Calu3 (cell line): ENCODE measurements at places on chromosomes 1 and 21. TPM values are rescaled to one million over a fixed set of nuclear protein-coding genes. Genes with fewer than 3 reads are reported as not detected.
A peak's percentile ranks its signal among the peaks of the same experiment; 100 is the strongest.

Gene HHAT
- 5.5 and 5.8 TPM in 2 replicates for total RNA-seq

Gene HPCAL4
- not detected in 2 replicates for total RNA-seq

Gene MROH7
- total RNA-seq: 0.61 and 0.71 TPM in 2 replicates

Gene ADAMTS5
- not detected in 2 replicates for total RNA-seq

Gene S100A9
- total RNA-seq: 5.0 and 10.6 TPM in 2 replicates

Gene MCOLN3
- total RNA-seq: 12.4 and 14.1 TPM in 2 replicates

Gene EPHB2
- 15.6 and 19.3 TPM in 2 replicates for total RNA-seq

DNA sequence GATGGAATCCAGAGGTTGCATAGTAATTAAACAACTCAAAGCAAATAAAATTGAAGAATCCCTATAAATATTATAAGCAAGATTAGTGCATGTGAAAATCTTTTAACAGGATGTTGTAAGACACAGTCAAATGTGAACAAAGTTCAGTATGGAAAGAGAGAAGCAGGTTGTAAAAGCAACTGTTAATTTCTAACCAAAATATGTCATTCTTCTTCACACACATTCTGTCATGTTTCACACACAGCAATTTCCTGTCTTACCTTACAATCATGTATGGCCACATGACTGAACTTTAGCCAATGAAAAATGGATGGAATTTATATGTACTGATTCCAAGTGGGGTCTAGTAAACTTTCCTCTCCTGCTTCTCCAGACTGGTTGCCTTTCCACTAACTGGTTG is 527.7 kb upstream of the TMPRSS15 start:
- no peak for DNase-seq

- DNase-seq: no peak
These were observed 51.7 kb upstream of the DUSP10 start for GRCh38 chr1:221793439-221794078.

DNA sequence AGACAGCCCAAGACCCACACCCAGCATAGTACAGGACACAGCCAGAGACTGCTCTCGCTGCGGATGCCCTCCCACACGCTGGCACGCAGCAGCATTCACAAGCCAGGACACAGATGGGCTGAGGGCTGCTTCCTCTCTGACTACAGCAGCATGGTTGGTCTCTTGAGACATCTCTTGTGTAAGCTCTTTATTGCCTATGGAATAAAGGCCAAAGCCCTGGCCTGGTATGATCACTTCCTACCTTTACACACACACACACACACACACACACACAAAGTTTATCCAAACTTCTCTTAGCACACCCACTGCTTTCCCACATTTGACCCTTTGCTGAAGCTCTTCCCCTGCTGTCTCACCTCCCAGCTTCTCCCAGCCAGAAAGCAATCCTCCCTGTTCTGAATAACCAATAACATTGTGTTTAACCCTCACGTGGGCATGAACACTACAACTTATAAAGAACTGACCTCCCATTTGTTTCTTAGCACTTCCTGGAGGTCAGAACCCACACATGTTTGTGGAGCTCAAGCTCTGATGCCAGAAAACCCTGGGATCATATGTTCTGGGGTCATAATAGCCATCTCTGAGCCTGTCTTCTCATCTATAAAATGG is 1.2 kb upstream of the LUZP1 start:
- no peak for DNase-seq

GRCh38 chr1:64100791-64101190 is 102.6 kb upstream of the UBE2U start:
- DNase-seq: no peak

DNA sequence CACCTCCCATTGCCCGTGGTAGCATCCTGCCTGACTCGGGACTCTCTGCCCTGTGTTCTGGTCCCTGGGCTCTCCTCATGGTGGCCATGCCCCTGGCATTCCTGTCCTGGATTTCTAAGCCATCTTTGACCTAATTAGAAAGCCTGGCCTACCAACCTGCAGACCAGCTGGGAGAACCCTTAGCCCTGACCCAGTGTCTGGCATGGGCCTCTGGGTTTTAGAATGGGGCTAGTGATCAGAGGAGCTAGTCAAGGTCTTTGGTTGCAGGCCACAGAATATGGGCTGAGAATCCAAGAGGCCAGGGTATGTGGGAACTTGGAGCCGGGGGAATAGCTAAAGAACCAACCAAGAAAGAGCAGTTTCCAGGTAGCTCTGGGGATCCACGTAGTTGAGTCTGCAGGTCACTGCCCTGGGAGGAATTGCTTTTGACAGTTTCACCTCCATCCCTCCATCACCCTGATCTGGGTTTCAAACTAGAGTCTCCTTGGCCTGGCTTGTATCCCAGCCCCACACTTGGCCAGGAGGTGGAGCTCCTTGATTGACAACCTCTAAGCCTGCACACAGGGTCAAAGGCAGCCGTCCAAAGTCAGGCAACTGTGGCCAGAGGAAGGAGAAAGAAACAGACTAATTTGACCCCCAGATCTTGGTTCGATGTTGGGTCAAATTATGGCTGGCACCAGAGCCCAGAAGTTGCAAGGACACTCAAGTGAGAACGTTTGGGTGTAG is 54.7 kb upstream of the ABCG1 start:
- DNase-seq: peak; percentile 48

DNA sequence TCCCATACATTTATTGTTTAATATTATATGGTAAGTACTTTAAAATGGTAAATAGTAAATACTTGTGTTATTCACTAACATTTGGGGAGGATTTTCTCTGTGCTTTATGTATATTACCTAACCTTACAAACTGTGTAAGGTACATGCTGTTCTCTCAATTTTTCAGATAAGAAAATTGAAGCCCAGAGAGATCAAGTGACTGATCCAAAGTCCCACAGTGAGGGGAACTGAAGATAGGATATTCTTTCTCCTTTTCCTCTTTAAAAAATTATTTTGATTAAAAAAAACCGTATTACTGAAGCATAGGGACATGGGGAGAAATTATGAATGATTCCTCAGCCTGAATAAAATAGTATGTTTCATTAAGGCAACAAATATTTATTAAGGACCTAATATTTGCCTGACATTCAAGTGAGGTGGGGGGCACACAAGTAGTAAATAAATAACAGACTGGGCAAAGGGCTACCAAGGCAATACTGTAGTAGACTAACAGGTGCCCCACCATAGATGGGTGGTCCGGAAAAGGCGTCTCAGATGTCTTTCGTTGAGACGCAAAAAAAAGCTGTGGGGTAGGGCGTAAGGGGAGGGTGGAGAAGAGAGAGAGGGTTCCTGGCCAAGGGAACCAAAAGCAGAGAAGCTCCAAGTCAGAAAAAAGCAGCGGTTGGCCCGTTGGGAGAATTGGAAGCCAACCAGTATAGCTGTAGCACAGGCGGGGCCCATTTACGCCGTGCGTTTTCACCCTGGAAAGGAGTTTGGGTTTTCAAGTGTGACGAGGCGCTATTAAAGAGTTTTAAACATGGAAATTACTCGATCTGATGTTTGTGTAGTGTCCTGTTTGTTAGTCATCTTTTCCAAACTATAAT is 944 bp upstream of the AGO3 start:
- peak; percentile 23 for DNase-seq
